ENCODE measurements at places on chromosomes 3 and 15.

DNA sequence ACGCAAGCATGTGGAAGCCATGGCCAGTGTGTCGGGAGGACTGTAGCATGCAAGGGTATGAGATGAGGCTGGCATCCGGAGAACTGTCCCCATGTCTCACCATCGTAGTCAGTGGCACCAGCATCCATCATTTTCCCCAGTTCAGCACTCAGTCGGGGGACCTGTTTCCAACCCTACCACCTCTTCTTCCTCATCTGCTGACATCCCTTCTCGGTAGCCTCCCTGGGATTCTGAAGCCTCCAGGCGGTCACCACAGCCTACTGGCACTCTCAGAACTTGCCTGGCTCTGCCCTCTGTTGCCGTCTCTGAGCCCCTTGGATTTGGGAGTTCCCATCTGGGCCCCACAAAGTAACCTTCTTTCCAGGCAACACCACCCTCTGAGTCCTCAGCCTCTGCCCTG is 131.1 kb upstream of the ABHD17C start:
- DNase-seq, result no peak

DNA sequence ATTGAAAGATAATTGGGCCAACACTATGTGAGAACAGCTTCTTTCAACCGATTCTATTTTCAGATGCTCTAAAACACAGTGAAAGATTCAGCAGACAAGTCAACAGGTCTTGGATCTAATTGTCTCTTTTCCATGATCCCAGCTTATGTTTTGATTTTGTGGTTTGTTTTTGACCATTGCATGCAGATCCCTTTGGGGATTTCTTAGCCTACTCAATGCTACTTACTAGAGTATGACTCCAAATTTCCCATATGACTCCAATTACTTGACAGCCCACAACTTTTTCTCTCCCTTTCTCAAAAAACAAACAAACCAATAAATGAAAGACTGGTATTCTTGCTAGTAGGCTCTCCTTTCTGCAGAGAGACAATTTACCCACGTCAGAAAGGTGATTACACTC is 67.1 kb downstream of the KCNH8 start:
- no peak for DNase-seq

- no peak for DNase-seq
Measured at GRCh38 chr3:40185029-40185695, 124.3 kb upstream of the EIF1B start.

GRCh38 chr3:132032959-132033358 is 1.9 kb downstream of the CPNE4 start:
- no peak for DNase-seq

GRCh38 chr3:36011791-36012190 is 368.5 kb upstream of the STAC start:
- no peak for DNase-seq

DNA sequence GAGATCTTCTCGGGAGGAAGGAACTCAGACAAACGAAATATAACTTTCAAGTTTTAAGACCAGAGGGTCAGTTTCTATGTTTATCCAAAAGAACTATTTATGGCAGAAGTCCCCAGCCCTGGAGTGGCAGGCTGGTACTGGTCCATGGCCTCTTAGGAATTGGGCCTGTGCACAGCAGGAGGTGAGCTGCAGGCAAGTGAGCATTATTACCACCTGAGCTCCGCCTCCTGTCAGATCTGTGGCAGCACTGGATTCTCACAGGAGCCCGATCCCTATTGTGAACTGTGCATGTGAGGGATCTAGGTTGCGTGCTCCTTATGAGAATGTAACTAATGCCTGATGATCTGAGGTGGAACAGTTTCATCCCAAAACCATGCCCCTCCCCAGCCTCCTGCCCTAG is 14.3 kb upstream of the HPS3 start:
- DNase-seq, result no peak

- no peak for DNase-seq
Measured at GRCh38 chr3:40451551-40451950, 5.6 kb upstream of the RPL14 start.

GRCh38 chr3:22621205-22621809 is 581.8 kb upstream of the UBE2E2 start:
- no peak for DNase-seq

DNA sequence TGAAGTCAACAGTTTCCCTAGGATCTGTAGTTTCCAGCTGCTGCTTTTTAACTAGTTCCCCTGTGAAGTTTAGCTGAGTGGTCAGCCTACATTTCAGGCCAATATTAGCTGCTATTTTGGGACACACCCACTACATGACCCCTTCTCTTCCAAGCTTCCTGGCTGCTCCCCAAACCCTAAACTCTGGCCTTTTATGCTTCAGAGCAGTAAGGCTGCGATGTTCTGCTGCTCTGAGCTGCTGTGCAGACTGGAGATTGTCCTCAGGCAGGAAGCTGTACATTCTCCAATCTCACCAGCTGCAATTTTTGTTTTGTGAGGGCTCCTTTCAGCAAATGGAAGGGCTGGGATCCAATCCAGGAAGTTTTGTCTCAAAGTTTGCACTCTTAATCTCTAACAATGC is 48.0 kb upstream of the WDR72 start:
- DNase-seq, result no peak

- no peak for DNase-seq
Measured at GRCh38 chr3:159785273-159785708, 203.3 kb upstream of the IL12A start.

DNA sequence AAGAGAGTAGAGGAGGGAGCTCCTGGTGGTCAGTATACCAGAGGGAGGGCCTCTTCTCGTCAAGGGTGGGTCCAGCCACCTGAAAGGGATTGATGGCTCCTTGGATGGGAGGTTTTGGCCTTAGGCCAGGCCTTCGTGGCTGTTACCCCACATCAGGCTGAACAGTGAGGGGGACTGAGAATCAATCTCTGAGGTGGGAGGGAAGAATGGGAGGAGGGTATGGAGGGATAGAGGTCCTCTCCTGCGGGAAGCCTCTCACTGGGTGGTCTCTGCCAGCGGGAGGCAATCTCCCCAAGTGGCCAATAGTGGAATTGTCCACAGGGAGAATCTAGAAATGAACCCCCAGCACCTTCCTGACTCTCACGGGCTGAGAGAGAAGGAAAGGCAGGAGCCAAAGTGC is 53.5 kb downstream of the BSN start:
- DNase-seq, result no peak

- no peak for DNase-seq
Measured at GRCh38 chr3:71893702-71894479, 108.9 kb upstream of the PROK2 start.

DNA sequence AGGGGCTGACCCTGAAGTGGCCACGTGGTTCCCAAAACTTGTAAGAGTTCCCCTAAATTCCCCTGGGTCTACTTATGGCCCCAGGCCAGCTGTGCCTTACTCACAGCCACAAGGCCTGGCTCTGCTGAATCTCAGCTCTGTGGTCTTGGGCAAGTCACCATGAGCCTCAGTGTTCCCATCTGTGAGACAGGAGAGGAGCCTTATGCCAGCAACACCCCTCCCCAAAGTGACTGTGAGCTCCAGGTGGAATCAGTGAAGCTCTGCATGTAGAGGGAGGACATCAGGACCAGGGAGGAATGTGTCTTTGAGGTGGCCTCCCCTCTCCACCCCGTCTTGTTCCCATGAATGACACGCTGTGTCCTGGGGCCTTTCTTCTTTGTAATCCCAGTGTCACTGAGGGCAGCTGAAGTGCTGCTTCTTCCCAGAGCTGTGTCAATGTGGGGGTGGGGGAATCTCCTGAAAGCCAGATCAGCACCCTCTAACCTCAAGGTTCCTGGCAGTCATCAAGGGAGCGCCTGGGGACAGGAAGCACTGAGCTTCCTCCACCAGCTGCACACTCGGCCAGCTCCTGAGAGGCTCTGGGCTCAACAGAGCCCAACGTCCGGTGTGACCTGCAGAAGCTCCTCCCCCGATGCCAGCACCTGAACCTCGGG is 258.9 kb downstream of the UACA start:
- DNase-seq, result no peak

DNA sequence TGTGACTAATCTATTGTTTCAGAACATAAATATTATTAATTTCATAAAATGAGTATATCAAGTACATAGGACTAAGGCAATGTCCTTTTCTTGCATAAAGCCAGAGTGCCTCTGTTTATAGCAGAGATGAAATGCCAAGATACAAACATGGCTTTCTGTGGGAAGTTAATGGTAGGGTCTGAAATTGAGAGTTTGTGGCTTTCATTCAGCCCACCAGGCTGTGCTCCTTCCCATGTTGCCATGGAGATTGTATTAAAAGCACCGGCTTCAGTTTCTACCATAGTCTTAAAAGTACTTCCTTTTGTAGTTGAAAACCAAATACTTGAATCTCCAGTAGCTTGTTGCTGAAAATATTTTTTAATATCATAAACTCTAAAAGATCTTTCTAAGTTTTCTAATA is 114.0 kb downstream of the LRRC28 start:
- no peak for DNase-seq

GRCh38 chr15:42090370-42090769 is 4.0 kb downstream of the PLA2G4D start:
- DNase-seq, result no peak

GRCh38 chr3:127458696-127459604 is 131.6 kb downstream of the TPRA1 start:
- DNase-seq, result no peak

DNA sequence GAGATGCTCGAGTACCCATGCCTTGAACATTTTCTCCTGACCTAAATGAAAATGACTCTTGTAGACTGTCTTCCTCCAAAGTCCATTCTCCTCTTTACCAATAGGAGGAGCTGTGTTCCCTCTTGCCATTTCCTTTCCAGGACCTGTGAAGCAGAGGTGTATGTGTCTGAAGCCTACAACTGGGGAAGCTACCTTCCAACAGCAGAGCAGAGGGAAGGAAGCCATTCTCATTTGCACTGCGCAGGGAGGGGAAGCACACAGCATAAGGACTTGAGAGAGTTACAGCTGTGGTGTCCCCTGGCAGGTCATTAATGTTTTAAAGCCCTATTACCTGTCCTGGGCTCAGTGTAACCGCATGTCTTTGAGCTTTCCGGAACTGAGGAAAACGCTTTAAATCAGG is 38.7 kb downstream of the HSPBAP1 start:
- DNase-seq, result no peak

DNA sequence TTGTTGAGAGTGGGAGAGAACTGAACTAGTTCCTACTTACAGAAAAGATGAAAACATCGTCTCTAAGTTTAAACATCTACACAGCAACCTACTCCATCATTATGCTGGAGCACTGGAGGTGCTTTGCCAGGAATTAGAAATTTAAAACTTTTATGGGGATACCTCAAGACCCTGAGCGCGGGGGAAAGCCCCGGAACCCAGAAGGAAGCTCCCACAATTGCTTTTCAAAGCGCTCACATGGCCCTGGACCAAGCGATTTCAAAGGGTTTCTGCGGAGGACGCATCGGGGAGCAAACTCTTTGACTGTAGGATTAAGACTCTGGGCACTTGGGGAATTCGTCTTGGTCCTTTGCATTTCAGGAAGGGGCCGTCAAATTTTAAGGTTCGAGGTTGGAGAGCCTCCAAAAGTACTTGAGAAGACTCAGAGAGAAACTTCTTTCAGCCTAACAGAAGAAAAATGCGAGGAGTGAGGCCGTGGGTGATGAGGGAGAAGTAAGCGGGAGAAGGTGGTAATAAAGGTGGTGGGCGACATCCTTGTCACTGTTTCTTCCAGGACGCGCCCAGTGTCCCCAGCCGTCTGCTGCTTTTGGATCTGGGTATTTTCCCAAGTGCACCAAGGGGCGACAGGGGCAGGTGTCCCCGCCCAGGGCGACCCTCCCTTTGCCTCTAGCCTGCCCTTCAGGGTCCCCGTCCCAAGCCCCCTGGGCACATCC is 591 bp downstream of the PROK2 start:
- DNase-seq, result no peak

DNA sequence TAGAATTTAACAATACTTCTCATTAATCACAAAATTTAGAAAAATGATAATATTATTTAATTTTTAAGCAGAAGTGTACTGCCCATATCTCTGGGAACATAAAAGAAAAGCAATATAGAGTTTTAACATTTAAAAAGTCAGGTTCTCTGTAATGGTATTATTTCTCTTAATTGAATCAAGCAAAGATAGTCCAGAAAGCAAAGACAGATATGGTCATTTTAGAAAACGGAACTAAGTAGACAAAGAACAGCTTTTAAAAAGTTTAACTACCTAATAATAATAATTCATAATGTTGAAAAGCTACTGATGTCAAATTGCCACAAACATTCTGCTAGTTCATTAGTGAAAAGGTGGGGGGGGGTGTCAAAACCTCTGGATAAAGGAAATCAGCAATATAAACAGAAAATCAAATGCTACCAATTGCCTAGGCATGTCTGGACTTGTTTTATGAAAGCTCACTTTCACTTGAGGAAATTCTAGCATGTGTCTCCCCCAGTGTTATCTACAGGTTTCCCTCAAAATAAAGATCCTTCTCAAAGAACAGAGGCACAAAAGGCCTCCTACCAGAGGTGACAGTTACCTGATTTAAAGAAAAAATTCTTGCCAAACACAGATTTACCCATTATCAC is 1.7 kb downstream of the ZMAT3 start:
- DNase-seq, result no peak

GRCh38 chr3:57184526-57184925 is 15.3 kb downstream of the HESX1 start:
- no peak for DNase-seq

DNA sequence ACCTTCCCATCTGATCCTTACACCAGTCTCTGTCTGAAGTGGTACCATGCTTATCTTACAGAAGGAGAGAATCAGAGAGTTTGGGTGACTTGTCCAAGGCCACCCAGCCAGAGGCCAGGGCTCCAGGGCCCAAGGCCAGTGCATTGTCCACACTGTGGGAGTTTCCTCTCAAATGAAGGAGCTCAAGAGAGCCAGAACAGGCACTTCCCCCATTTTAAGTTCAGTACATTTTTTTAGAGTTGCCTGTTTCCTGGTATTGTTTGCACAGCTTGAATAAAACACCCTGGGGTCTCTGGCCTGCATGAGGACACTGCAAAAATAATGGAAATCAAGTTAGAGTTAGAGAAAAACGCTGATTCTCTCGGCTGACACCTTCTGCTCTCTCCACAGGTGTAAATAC is 284.0 kb downstream of the SQOR start:
- no peak for DNase-seq

DNA sequence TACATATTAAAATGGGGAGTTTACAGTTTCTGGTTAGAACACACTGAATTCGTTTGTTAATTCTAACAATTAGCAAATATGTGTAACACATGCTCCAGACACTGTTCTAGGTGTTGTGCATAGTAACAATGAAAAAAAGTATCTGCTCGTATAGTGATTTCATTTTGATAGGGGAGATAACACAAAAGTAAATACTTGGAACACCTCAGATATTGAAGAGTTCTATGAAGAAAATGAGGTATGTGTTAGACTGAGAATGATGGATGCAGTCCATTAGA is 6.8 kb upstream of the TMF1 start:
- no peak for DNase-seq

- DNase-seq, result no peak
Measured at GRCh38 chr3:162353414-162353813, 856.8 kb downstream of the OTOL1 start.
